ENCODE measurements at places on chromosomes 2 and 18.

DNA sequence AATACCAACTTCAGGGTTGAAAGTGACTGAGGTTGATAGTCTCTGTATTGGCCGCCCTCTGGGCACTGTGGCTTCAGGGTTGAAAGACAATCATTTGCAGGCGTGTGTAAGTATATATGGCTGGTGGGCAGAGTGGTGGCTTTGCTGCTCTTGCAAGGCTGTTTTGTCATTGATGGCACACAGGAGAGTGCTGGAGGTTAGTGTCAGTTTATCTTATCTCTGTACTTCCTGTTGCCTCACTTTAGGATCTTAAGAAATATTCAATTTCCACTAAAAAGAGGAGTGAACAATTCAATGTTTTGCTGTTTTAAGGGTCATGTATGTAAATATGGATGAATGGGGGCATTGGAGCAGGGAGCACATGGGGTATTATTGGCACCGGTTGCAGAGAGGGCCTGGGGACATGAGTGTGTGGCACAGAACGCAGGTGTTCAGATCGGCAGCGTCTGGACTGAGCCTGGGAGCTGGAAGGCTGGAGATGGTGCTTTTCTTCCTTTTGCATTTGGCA, 51.5 kb downstream of the NCK2 start:
- no peak for DNase-seq

- DNase-seq = no peak
Measured at GRCh38 chr2:226981791-226982326, 146.0 kb downstream of the RHBDD1 start.

DNA sequence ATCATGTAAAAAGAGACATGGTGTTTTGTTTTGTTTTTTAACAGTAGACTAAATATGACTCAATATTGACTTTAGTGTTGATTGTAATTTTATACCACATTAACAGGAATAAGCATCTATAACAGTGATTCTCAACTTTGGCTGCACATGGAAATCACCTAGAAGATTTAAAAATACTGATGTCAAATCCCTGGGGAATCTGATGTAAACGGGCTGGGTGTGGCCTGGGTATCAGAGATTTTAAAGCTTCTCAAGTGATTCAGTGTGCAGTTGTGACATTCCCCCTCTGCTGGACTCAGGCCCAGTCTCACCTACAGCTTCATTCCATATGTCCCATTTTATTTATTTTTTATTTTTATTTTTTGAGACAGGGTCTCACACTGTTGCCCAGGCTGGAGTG, 82.8 kb upstream of the ATP8B1 start:
- DNase-seq = no peak

- DNase-seq = no peak
Measured at GRCh38 chr2:98551316-98551715, 57.0 kb downstream of the COA5 start.

DNA sequence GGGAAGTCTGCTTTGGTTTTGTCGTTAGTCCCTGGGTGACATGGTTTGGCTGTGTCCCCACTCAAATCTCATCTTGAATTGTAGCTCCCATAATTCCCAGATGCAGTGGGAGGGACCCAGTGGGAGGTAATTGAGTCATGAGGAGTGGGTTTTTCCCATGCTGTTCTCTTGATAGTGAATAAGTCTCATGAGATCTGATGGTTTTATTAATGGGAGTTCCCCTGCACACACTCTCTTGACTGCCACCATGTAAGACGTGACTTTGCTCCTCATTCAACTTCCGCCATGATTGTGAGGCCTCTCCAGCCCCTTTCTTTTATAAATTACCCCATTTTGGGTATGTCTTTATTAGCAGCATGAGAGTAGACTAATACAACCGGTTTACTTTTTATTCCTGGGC, 405.8 kb upstream of the ID2 start:
- no peak for DNase-seq

GRCh38 chr18:72584787-72585186, 40.6 kb upstream of the CBLN2 start:
- no peak for DNase-seq

DNA sequence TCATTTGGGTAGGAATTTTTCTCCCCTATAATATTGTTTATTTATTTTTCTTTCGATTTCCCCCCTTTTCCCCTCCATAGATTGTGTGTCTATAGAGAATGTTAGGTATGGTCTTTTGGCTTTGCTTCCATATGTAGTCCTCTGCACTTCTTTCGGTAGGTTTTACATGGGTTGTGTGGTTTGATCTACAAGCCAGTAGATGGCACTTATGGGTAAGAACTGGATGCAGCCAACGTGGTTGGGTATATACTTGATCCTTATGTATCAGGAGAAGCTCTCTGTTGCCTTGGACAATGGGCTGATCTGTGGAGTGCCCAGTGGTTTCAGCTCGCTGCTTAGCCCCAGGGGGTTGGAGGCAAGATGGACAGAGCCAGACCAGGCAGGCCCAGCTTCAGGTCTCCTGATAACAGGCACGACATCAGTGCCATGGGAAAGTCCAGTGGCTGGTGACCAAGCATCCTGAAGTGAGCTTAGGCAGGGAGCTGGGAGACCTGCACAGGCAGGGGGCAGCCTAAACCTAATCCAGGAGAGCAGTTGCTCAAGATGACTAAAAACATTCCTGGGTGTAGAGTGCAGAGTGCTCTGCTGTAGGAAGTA, 488.3 kb downstream of the CCDC85A start:
- DNase-seq = no peak

GRCh38 chr2:66105066-66105753, 329.7 kb upstream of the MEIS1 start:
- DNase-seq = no peak

- no peak for DNase-seq
Measured at GRCh38 chr2:143422681-143423080, 293.5 kb downstream of the ARHGAP15 start.

DNA sequence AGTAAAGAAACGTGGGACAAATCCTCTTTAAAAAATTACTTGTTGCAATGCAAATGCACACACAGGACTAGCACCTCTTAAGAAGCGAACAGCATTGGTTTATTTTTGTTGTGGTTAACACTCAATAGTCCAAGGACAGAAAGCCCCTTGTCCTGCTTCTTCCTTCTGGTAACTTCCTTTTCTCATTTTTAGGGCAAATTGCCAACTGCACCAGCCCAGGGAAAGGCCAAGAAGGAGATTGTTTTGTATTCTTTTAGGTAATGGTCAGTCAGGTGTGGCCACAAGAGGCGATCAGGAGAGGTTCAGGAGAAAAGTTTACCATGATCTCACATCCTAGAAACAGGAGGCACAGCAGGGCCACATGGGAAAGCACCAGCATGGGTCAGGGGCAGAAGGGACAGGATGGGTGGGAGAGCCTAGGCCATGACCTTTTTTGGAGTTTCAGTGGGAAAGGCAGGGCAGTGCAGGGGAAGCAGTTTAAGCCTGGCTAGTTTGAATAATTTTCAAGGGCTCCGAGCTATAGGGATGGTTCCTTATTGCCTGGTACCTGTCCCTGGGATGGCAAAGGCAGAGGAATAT, 73.0 kb downstream of the CHRNA1 start:
- no peak for DNase-seq

DNA sequence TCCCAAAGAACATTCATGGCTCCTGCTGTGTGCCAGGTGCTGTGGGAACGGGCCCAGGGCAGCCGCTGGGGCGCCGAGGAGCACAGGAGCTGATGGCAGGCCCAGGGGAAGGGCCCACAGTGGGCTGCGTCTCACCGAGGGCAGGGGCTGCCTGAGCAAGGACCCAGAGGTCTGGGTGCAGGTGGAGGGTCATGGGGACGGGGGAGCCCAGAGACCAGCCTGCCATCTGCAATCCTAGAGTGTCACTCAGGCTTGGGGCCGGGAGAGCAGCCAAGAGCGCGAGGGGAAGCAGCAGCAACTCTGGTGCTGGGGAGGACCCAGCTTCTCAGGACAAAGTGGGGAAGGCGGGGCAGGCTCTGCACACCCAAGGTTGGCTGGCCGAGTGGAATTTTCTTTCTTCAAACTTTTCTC, 207.4 kb downstream of the HDAC4 start:
- no peak for DNase-seq

- no peak for DNase-seq
Measured at GRCh38 chr18:9366126-9366714, 31.6 kb downstream of the TWSG1 start.

- DNase-seq = no peak
Measured at GRCh38 chr2:191693166-191693565, 15.2 kb downstream of the NABP1 start.

Data from stimulated activated CD8-positive, alpha-beta memory T cell treated with anti-CD3 and anti-CD28 coated beads, Interleukin-12 subunit alpha, Interleukin-12 subunit beta, amount 100 ng/mL, for 4 hours (primary cell).